SJCRH30 (cell line): ENCODE measurements at places on chromosomes 6 and 20. TPM values are rescaled to one million over a fixed set of nuclear protein-coding genes. Genes with fewer than 3 reads are reported as not detected.
A peak's percentile ranks its signal among the peaks of the same experiment; 100 is the strongest.

DNA sequence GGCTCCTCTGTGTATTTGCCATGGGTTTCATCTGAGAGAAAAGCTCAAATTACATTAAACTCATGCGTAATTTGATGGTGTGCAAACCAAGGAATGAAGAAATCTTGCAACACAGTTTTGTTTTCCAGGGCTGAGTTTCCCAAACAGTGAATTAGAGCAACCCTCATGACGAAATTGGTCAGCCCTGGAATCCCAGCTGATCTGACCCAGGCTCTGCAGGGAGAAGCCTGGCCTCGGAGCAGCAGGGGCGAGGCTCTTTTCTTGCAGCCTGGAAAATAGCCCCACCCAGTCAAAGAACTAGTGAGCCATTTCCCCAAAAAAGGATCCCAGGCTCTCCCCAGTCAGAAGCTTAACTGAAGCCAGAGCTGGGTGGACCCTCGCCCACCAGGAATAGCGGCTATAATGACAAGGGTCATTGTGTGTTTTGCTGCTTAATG, 107.3 kb upstream of the SNX9 start:
- DNase-seq = no peak

DNA sequence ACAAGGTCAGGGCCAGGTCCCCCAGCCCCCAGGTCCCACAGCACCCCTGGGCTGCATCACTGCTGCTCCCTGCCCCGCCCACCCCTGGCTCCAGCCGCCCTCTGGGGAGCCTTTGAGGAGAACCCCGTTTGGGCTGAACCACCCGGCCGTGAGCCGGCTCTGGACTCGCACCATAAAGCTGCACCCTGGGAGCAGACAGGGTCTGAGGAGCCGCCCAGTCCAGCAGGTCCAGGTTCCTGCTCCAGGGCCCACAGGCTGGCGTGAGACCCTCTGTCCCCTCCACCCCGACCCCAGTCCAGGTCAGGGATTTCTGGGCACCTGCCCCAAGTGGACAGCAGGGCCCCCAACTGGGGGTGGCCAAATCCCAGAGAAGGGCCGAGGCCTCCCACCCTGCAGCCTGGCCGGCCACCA, 8.3 kb downstream of the CHRNA4 start:
- no peak for DNase-seq

VIP gene
- not detected in 2 replicates for total RNA-seq

DNA sequence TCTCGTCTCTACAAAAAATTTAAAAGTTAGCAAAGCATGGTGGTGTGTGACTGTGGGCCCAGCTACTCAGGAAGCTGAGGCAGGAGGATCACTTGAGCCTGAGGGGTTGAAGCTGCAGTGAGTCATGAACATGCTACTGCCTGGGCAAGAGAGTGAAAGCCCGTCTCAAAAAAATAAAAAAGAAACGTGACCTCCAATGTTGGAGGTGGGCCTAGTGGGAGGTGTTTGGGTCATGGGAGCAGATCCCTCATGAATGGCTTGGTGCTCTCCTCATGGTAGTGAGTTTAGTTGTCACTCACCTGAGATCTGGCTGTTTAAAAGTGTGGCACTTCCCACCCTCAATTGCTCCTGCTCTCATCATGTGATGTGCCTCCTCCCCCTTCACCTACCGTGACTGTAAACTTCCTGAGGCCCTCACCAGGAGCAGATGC, 24.3 kb downstream of the RBL1 start:
- no peak for DNase-seq

GRCh38 chr20:21554985-21555384, 41.1 kb upstream of the NKX2-2 start:
- DNase-seq = no peak

REPS1 gene
- total RNA-seq = 65.7 and 66.7 TPM in 2 replicates

DNA sequence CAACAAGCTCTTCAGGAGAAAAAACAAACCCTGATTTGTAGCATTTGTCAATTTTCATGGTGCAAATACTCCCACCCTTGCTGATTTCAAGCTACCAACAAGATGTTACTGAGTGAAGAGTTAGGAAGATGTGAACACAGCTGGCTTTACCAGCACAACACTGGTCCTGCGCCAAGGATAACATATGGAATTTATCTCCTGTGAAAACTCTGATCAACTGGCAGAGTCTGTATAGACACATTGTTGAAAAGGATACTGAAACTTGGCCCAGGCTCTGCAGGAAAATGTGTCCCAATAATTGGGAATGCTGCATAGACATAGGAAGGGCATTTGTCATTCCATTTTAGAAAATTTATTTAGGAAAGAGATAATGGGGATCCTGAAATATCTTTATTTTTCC, 29.0 kb downstream of the OTOR start:
- DNase-seq = no peak

RBPJL gene
- not detected in 2 replicates for total RNA-seq

DNA sequence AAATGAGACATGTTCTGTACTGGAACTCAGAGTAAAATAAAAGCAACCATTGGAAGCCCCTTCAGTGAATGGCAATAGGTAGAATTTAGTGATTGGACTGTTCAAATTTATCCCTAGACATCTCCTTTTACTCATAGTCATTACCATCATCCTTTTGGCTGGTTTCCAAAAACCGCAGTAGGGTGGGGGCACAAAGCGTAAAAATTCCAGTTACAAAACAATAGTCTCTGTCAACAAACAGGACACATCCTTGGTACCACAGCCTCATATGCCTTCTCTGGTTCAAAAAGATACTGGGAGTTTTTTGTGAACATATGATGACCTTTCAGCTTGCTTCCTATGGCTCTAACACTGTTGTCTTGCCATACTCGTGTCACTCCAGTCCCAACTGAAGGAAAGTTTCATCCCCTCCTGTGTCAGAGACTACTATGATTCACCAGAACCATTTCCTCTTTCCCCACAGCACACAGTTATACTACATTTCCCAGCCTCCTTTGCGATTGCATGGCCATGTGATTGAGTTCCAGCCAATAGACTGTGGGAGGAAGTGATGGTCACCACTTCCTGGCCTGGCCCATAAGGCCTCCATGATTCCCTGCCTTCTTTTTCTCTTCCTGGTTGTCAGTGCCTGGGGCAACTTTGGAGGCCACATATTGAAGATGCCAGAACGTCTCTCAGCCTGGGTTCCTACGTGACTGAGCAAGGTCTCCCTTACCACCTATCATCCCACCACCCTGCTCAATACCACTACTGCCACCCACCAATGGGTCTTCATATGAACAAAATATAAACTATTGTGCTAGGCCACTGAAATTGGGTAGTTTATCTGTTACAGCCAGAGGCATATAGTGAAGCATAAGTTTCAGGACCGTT, 162.4 kb downstream of the ID4 start:
- DNase-seq = peak; percentile 52

DNA sequence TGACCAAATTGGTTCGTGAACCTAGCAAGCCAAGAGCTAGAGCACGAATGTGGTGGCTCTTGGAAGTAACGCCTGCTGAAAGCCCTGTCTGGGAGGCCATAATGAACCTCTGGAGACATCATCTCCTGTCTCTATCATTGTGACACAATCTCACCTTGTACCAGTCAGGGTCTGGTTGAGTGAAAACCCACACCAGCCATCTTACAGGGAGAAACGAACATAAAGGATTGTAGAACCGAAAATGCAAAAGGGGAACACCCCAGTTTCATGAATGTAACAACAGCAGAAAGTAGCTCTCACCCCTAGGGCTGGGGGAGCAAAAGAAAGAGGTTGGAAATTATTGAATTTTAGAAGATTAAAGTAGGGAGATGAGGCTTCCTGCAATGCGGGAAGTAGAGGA, 50.9 kb upstream of the TAB2 start:
- no peak for DNase-seq

DNA sequence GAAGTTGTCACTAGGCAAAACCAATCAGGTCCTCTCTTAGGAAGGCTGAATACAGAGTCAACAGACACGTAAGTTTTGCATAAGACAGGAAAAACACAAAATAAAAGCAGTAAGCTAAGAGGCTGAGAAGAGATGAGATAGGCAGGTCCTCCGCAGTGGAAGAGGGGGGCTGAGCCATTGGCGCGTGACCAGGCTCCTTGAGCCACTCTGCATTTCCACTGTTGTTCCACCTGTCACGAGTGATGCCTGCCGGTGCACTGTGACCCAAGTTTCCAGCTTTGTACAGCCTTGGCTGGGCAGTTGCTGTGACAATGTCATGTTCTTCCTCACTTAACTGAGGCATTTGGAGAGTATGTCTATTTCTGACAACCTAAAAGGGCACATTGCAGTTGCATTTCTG, 58.6 kb downstream of the NUDT3 start:
- DNase-seq = no peak

- DNase-seq = no peak
These were observed at the start of gene MOXD1 for GRCh38 chr6:132400883-132401617. Gene MOXD1 (minus strand): TSS chr6:132401475. CDS start chr6:132401426, 49 bp downstream.

DNA sequence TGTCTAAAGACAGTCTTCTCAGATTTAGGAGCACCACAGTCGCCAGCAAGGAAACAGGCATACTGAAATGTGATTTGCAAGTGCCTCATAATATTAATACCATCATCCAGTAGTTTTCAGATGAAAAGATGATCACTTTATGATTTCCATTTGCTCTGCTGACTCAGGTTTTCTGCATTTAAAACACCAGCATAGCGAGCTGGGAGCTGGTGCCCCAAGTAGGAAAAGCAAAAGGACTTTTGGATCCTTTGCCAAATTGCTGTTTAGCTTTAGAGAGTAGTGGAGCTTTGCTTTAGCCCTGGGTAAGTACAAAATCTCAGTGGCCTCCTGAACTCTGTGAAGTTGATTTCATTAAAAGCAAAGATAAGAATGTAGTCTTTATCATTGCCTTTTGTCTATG, 78.5 kb downstream of the JAG1 start:
- DNase-seq = no peak

GRCh38 chr6:168071620-168072019, 7.4 kb downstream of the FRMD1 start:
- DNase-seq = no peak

DNA sequence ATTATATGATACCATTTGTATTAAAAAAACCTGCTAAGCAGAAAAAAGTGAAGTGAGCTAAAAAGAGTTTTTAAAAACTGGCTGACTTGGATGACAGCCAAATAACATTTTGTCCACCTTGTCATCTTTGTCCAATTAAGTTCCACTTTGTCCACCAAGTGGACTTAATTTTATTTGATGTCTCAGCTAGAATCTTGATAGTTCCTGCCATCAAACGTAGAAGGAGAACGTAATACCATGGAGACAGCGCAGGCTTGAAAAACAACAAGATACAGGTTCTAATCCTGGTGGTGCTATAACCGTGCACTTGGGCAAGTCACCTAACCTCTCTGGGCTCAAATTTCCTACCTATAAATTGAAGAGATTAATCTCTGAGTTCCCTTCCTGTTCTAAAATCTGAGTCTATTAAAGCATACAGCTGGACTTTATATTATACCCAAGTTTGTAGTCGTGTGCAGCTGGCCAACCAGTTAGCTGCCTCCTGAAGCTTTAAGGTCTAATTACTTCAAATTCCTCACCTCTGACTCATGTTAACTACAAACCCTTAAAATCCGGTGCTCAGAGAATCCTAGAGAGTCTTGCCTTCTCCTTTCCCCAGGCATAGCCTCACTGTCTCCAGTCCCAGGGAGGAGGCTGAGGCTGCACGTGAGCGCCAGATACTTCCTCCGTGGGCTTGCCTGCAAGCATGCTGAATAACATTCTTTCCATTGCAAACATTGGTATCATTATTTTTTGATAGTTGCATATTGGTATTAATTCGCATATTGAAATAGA, 16.8 kb downstream of the TMEM244 start:
- peak; percentile 73 for DNase-seq

DNA sequence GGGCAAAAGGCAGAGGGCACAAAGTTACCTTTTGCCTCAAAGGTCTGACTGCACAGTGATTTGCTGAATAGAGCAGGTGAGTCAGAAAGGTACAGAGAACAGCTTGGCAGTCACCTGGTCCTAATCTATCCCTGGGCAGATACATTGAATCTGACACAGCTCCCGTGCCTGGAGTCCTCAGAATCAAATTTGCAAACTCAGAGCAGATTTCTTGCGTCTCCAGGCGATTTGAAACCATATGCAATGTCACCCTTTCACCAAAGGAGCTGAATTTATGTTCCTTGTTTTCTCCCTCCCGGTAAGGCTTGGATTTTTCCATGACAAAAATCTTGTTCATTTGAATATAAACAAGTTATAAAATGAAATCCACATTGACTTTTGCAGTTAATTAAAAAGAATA, 81.6 kb upstream of the SNAP25 start:
- no peak for DNase-seq

PGC gene
- total RNA-seq = not detected in 2 replicates

DNPH1 gene
- 23.8 and 31.4 TPM in 2 replicates for total RNA-seq

SULF2 gene
- 122 and 127 TPM in 2 replicates for total RNA-seq

- DNase-seq = no peak
These were observed 109.2 kb upstream of the NXT1 start for GRCh38 chr20:23241416-23241815.

GRCh38 chr20:53683506-53683905, 89.9 kb upstream of the ZNF217 start:
- DNase-seq = no peak

DNA sequence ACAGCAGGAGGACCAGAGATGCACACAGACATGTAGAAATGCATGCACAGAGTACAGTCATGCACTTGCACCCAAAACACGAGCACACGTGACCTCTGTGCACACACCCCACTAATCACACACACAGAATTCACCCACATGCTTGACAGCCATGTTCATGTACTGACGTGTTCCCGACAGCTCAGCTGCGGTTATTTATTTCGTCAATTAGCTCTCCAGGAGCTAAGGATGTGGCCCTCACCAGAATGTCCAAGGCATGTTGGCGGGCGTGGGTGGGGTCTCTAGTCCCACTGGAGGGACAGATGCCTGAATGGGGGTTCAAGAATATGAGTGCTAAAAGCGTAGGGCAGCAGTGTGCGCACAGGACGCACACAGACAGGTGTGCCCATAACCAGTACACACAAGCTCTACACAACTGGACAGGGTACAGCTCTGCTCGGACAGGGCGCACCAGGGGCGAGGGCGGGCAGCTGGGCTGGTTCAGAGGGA, 571 bp upstream of the PRPF6 start:
- DNase-seq = no peak

DNA sequence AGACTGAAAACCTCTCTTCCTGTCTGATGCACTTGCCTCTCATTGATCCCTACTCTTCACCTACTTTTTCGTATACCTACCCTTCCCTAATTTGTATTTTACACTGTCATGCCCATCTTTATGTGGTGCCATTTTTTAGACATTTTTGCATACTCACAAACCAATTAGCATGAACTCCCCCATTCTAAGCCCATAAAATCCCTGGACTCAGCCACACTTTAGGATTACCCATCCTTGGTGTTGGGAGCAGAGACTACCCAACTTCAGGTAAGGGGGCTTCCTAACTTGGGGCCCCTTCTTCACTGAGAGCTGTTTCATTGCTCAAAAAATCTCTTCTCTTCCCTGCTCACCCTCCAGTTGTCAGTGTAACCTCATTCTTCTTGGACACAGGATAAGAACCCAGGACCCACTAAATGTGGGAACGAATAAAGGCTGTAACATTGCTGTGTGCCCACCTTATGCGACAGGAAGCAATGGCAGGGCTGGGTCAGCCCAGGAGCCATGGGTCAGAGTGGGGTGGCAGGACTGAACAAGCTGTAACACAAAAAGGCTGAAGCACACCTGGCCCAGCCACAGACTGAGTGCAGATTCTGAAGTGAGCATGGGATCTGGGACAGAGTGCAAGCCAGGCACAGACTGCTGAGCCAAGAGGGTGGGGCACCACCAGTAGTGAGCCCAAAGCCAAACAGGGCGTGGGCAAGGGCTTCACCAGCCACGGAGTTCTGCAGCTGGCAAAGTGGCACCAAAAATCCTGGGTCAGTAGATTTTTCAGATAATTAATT, 789.1 kb upstream of the HS3ST5 start:
- no peak for DNase-seq

KCNG1 gene
- total RNA-seq = 7.4 and 9.3 TPM in 2 replicates

- no peak for DNase-seq
These were observed 36.3 kb upstream of the C6orf118 start for GRCh38 chr6:165345700-165346099.
